ENCODE measurements at places on chromosomes 2 and 18. TPM values are rescaled to one million over a fixed set of nuclear protein-coding genes. Genes with fewer than 3 reads are reported as not detected.

Gene GAL3ST2
- 0.71 TPM for total RNA-seq

Gene ST8SIA3
- 5.5 TPM for total RNA-seq

Gene GATA6
- total RNA-seq, result 0.88 TPM

Gene CACNB4
- 26.2 TPM for total RNA-seq

Gene DUSP19
- 9.3 TPM for total RNA-seq

Gene ANKRD62
- total RNA-seq, result not detected

Gene STPG4
- not detected for total RNA-seq

Gene SP140
- 0.49 TPM for total RNA-seq

Gene MATN3
- 0.93 TPM for total RNA-seq

Gene EML6
- 11.4 TPM for total RNA-seq

Data from camera-type eye (tissue), 1 donor.